ENCODE measurements at places on chromosomes 7 and 10.

DNA sequence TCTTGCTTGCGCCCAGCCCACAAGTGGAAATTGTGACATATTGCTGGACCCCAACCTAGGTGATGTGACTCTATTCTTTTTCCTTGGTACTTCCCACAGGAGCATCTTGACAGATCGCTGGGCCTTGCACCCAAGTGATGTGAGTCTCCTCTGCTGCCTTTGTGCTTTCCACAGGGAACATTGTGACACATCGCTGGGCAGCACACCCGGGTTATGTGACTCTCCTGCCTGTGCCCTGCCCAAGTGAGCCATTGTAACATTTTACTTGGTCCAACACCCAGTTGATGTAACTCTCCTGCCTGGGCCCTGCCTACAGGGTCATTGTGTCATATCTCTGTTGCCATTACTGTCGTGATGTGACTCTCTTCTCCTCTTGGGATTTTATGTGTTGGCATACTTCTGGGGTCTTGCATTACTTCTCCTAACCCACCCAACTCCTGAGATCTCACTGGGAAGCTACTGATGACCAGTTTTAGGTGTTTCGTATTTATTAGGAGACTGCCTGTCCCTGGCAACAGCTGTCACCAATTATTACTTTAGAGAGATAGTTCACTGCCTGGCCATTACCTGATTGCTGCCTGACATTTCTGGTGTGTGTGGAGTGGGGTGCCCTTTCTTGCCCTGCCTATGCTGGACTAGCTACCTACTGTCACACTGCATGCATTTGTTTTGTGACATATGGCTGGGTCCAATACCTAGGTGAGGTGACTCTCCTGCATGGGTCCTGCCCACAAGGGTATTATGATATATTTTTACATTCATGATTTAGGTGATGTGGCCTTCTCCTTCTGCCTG is 45.4 kb upstream of the ZNF680 start:
- no peak for DNase-seq

GRCh38 chr7:75596727-75597614 is 104.9 kb downstream of the SPDYE5 start:
- no peak for DNase-seq

- DNase-seq, result no peak
Observed at GRCh38 chr7:97858221-97858620, 14.0 kb downstream of the ASNS start.

- no peak for DNase-seq
Observed at GRCh38 chr7:101859411-101860106, 42.1 kb downstream of the CUX1 start.

GRCh38 chr7:7718492-7718891 is at the start of gene RPA3:
Gene RPA3 (minus strand): TSS chr7:7718607. CDS start chr7:7640418, 78,189 bp downstream.
- no peak for DNase-seq

DNA sequence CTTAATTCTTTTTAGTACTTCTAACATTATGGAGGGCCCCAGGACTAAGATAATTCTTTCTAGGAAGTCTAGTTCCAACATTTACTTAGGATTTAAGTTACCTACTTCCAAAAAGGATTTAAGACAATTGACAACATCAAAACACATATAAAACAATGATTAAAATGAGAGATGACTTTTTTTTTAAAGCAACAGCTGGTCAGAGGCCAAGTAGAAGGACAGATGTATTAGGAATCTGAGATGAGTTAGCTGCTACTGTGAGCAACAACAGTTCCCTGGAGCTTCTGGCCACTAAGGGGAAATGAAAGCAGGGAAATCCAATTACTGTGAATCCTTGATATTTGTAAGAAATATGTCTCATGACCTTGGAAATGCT is 222.3 kb downstream of the PHTF2 start:
- no peak for DNase-seq

DNA sequence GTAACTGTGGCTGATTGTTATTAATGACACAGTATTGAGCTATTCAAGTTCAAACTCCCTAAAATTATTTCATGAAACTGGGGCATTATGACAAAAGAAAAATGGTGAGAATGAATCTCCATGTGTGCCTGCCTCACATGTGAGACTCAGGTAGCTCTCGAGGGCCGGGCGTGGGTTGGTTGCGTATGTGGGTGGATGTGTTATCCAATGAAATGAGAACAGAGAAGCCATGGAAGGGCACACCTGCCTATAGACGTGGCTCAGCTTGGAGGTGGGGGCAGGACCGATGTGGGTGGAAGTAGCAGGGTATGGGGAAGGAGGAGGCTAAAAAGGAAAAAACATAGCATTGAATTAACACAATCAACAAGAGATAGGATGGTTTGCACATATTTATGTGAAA is 96.5 kb downstream of the AOAH start:
- no peak for DNase-seq

Data from cortex of kidney (tissue), 1 donor.